ENCODE measurements at places on chromosomes 11 and 22.

GRCh38 chr22:41899992-41900651 is 14.8 kb downstream of the SHISA8 start:
- no peak for DNase-seq

DNA sequence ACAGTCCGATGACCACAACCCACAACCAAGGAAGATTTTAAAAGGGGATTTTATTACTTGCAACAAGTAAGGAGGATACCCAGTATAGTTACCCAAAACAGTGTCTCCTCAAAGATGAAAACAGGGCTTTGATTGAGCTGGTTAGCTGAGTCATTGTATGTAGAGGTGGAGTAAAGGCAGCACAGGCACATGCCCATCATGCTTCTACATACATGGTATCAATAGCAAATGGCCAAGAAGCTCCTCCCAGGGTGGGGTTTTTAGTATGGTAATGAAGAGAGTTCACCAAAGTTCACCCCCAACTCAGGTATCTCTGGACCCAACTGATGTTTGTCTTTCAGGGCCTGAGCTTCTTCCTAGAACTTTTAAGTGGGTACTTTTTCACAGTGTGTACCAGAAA is 157.1 kb upstream of the CEP126 start:
- no peak for DNase-seq

GRCh38 chr11:128468111-128468510 is 119.2 kb downstream of the ETS1 start:
- DNase-seq: no peak

GRCh38 chr11:66311470-66311964 is 5.3 kb downstream of the CD248 start:
- DNase-seq: no peak

GRCh38 chr11:95702526-95702925 is 87.1 kb downstream of the FAM76B start:
- DNase-seq: no peak

GRCh38 chr11:33452836-33453624 is 195.8 kb downstream of the HIPK3 start:
- DNase-seq: no peak

DNA sequence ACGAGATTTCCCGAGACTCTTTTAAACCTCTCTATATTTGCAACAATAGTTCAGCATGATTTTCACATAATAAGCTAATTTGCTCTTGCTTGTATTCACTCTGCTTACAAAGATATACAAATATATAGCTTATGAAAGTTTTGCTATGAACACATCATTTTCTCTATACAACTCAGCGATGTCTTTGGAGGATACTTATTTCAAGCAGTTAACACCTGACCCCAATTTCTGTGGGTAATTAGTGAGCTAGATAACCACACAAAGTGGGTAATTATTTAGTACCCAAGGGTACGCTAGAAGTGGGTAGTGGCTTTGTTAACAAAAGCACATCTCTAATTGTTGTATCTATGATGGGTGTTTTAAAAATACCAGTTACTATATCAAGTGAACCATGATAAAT is 12.3 kb downstream of the BLID start:
- no peak for DNase-seq

DNA sequence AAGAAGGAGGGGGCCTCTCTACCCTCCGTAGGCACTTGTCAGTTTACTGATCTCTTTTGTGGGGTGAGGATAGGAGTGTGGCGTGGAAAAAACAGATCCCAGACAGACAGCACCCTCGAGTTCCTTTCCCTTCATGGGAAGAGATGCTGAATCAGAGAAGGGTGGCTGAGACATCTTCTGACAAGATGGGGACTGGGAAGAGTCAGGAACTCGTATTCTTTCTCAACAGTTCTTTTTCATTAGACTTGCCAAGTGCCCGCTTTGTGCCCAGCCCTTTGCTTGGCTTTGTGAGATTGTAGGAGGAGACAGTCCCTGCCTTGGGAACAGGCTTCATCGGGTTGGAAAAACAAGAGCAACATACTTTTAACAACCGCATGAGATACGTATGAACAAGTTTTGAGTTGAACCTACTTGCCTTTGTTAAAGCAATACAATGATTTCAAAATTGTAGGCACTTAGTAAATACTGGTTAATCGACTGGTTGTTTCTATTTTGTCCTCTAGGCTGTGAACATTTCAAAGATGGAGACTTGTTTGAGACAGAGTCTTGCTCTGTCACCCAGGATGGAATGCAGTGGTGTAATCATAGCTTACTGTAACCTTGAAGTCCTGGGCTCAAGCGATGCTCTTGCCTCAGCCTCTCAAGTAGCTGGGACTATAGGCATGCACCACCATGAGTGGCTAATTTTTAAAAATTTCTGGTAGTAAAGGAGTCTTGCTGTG is 1.1 kb downstream of the RRM1 start:
- DNase-seq: no peak

DNA sequence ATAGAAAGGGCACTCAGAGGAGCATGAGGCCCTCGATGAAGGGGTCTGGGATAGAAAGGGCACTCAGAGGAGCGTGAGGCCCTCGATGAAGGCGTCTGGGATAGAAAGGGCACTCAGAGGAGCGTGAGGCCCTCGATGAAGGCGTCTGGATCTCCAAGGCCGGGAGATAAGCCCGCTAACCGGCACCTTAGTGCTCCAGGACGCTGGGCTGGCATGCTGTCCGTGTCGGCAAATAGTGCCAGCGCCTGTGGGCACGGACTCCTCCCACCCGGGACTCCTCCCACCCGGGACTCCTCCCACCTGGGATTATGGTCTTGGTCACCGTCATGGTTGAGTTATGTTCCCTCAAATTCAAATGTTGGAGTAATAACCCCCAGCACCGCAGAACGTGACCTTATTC is 725.3 kb downstream of the BRD1 start:
- DNase-seq: no peak

DNA sequence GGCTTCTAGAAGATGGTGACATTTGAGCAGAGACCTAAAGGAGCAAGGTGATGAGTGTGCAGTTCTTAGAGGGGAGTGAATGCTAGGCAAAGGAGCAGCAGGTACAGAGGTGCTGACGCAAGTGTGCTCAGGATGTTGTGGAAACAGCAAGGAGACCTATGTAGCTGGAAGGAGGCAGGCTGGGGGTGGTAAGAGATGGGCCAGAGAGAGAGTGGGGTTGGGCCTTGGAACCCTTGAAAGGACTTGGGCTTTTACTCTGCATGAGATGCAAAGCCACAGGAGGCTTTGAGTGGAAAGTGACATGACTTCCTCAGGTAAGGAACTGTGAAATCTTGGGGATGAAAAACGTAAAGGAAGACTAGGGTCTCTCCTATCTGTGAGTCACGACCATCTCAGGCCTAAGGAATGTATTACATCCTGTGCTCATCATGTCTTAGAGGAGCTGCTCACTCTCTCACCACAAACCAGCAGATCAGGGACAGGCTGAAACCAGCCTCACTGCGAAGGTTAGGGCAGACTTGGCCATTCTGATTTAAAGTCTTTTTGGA is 65.4 kb downstream of the MICAL2 start:
- DNase-seq: no peak

GRCh38 chr11:128692753-128693415 is 988 bp upstream of the FLI1 start:
- peak; percentile 64 for DNase-seq

DNA sequence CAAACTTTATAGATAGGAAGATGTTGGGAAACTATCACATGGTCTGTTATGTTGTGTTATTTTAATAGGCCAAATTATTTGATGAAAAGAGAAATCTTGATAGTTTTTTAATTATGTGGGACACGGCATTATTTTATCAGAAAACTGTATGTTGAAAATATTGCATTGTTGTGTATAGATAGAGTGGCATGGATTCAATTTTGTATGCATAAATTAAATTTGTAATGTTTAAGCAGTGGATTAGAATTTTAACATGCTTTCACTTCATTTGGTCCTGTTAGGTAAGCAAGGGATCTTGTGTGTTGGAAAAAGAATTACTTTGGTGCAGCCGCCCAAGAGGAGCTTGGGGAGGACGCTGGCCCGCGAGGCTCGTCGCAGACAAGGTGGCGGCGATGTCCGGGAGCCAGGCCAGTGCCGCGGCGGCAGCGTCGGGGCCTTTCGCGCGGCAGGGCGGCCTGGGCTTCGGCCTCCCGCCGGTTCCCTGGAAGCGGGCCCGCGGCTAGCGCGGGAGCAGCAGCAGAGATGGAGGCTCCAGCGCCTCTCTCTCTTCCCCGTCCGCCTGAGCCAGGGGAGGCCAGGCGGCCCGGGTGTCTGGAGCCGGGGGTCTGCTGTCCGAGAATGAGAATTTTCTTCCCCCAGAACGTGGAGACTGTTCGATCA is 82.7 kb downstream of the GGT1 start:
- no peak for DNase-seq

DNA sequence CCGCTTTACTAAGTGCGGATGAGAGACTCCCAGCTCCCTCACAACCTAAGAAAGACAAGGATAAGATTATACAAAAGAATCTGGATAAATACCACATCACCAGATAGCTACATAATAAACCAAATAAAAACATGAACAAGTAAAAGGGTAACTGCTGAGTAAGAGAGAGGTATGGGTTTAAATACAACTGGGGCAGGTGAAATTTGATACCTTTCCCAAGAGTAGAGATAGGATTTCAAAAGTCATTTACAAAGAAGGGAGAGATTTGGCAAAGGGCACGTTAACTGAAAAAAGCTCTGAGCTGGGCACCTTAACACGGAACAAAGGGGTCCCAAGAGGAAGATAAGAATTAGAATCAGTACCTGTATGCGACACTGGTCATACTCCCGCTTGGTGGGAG is 1.7 kb downstream of the UBXN1 start:
- DNase-seq: no peak

GRCh38 chr11:98559961-98560360 is 460.8 kb upstream of the CNTN5 start:
- DNase-seq: no peak

Measured in GM13976 (cell line).